ENCODE measurements at places on chromosomes 1 and 21.

- DNase-seq = no peak
Observed at GRCh38 chr1:233459470-233459945, 132.0 kb downstream of the MAP3K21 start.

- DNase-seq = no peak
Observed at GRCh38 chr1:61642475-61643232, 82.3 kb downstream of the TM2D1 start.

GRCh38 chr1:203480525-203481084 is 5.0 kb downstream of the PRELP start:
- DNase-seq = peak; percentile 85

DNA sequence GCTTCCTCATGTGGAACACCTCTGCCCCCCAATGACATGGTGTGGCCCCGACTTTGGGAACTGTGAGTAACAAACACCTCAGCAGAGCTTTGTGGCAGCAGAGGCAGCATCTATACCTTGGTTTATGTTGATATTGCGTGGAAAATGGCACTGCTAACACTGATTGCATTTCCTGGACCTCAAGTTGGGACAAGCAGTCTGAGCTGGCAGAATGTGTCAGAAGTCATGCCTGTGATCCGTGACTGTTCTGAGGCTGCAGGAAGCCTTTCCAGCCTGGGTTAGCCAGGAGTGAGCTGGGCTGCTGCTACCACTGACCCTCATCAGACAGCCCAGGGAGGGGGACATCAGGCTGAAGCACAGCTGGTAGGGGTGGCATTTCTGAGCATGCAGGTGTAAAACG is 268.5 kb downstream of the KCNJ6 start:
- DNase-seq = no peak

DNA sequence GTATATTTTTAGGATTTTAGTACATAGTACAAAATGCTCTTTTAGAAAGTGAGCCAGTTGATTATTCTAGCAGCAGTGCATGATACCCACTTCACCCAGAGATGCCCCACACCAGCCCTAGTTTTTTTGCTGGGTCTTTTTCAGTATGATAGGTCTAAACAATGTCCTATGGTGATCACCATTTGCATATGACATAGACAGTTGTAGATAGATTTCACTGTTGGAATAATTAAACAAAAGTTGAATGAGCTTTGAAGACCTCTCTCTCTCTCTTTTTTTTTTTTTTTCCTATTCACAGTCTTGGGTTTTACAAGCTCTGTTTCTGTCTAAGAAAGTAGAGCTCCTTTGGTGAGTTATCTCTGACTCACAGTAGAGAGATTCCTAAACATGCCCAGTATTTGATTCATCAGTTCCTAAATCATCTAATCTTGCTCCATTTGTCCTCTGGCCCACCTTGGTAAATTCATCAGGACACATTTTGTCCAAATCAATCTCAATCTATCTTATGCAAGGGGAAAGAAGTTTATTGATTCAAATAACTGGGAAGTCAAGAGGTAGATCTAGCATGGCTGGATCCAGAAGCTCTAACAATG is 44.7 kb upstream of the VAV3 start:
- no peak for DNase-seq

DNA sequence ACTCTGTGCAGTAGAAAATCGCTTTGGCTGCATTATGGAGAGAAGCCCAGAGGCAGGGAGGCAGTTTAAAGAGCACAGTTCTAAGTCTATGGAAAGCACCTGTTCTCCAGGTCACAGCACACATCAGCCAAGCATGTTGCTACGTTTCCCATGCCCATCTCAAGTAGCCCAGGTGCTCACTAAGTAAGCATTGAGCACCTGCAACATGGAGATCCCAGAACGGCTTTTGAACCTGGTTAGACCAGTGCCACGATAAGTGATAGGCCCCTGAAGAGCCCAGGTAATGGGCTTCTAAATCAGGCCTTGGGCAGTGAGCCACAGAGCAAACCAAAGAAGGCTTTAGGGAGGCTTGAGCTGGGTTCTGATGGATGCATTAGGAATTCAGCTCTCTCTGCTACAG is 186.2 kb downstream of the C1orf94 start:
- DNase-seq = no peak

DNA sequence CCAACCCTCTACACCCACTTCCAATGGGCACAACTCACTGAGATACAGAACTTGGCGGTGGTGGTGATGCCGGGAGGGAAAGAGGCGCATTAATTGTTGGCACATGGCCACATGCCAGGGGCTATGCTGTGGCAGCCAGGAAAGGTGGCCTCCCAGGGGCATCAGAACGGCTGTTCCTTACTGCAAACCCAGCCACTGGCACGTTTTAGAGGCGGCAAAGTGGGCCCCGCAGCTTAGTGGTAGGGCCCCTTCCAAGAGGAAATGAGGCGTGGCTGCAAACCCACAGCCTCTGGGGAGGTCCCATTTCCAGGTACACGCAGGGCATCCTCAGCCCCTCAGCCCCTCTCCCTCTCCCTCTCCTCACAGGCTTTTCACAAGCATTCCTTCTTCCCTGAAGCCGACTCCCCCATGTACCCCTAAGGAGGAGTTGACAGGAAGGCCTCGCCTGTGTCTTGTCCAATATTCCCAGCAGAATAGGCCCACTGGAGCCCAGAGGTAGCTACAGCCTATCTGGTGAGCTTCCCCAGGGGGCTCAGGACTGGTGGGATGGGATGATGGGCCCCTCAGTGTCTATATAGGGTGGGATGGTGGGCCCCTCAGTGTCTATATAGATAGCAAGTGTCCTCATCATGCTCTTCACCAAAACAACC is 166.2 kb downstream of the CLIC6 start:
- no peak for DNase-seq

- no peak for DNase-seq
Observed at GRCh38 chr1:164796916-164797315, 237.9 kb downstream of the PBX1 start.

- DNase-seq = peak; percentile 90
Observed at GRCh38 chr1:205301205-205301821, 20.2 kb downstream of the NUAK2 start.

GRCh38 chr1:227774051-227774731 is 39.0 kb downstream of the SNAP47 start:
- no peak for DNase-seq

DNA sequence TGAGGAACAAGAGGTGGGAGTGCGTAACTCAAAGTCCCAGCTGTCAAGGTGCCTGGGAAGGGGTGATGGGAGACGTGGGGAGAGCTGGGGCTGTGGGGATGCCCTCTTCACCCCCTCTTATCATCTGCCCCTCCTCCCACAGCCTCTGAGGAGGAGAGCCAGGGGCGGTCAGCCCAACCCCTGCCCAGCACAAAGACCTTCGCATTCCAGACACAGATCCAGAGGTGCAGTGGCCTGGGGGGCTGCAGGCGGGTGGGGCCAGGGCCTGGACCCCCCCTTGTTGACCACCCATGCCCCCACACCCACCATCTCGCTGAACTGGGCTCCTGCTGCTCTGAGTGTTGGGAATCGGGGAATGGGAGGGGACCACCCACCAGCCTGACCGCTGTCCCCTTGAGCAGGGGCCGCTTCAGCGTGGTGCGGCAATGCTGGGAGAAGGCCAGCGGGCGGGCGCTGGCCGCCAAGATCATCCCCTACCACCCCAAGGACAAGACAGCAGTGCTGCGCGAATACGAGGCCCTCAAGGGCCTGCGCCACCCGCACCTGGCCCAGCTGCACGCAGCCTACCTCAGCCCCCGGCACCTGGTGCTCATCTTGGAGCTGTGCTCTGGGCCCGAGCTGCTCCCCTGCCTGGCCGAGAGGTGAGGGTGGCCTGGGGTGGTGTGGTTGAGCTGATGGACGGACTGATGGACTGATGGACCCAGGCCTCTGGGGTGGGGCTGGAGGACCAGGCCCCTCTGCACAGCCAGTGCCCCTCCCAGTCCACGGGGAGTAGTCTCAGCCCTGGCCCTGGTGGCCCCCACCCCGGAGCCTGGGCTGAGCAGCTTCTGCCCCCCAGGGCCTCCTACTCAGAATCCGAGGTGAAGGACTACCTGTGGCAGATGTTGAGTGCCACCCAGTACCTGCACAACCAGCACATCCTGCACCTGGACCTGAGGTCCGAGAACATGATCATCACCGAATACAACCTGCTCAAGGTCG is 29.7 kb downstream of the TRIM11 start:
- DNase-seq = no peak

GRCh38 chr1:197683895-197684553 is 91.3 kb downstream of the DENND1B start:
- no peak for DNase-seq

DNA sequence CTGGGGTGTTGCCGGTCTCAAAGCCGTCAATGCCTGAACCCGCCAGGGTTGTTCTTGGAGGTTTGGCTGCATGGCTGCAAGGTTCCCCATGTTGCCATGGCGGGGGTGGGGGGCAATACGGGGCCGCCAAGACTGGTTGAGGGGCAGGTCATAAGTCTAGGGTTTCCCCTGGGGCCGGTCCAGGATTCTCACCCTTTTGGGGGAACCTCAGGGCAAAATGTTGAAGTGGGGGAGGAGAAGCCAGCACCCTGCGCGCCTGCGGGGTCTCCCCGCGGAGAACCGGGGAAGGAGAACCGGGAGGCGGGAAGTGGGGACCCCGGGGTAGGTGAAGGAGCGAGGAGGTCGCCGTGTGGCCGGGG is 401 bp upstream of the ARHGEF10L start:
- DNase-seq = no peak

GRCh38 chr1:232621050-232621449 is 8.9 kb downstream of the SIPA1L2 start:
- no peak for DNase-seq

DNA sequence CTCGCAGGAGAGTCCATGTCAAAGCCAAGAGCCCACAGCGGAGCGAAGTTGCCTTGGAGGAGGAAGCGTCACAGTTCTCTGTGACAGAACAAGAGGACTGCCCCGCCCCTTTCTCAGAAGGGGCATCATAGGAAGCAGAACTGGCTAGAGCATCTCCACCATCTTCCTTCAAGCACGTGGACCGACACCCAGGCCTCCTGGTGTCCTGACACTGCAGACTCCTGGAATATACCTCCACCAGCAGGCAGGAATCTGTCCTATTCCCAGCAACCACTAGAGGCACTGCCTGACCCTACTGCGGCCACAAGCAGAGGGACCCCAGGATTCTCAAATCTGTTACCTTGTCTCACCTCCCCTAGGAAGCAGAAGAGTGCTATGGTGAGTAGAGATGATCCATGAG is 37.8 kb downstream of the GPA33 start:
- DNase-seq = no peak

DNA sequence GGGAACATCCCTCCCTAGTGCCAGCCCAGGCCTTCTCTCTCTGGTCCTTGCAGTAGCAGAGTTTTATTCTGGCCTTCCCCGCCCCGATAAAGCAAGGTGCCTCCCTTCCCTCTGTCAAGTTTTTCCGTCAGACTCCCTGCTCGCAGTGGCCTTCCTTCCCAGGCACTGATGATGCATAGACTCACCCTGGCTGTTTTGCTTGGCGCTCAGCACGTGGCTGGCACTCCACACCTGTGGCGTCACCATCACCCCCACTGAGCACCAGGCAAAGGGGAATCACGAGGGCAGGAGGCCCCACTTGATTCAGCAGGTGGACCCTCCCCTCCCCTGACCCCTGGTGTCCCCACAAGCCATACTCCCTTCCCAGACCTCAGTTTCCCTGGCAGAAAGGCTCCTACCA is 7.4 kb downstream of the SLC26A9 start:
- no peak for DNase-seq

- DNase-seq = no peak
Observed at GRCh38 chr1:202571719-202572339, 138.4 kb downstream of the SYT2 start.

- DNase-seq = no peak
Observed at GRCh38 chr21:14716761-14717396, 170.8 kb upstream of the SAMSN1 start.

DNA sequence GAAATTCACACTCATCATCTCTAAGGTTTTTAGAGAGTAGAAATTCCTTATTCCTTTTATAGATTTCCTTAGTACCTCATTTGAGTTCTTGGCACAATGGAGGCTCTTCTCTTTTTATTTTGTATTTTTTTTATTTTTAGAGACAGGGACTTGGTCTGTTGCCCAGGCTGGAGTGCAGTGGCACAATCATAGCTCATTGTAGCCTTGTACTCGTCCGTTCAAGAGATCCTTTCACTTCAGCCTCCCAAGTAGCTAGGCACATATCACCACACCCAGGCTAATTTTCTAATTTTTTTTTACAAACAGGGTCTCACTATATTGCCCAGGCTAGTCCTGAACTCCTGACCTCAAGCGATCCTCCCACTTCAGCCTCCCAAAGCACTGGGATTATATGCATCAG is 29.6 kb downstream of the RGL1 start:
- no peak for DNase-seq

DNA sequence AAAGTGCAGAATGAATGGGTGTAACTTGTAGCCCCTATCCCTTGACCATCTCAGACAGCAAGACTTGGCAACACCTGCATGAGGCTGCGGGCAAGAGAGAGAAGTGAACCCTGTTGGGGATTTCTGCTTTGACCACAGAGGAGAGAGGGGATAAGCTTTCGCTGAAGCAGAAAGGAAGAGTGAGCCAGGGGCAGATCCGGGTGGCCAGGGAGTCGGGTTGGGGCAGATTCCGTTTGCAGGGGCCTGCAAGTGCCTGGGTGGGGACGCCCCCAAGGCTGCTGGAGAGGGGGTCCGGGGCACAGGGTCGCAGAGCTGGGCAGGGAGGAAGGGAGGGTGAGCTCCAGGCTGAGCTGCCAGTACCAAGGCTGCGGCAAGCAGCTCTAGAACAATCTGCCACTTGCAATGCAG is 25.3 kb upstream of the PIK3CD start:
- no peak for DNase-seq

- no peak for DNase-seq
Observed at GRCh38 chr21:41606706-41607105, 98.7 kb upstream of the TMPRSS2 start.

DNA sequence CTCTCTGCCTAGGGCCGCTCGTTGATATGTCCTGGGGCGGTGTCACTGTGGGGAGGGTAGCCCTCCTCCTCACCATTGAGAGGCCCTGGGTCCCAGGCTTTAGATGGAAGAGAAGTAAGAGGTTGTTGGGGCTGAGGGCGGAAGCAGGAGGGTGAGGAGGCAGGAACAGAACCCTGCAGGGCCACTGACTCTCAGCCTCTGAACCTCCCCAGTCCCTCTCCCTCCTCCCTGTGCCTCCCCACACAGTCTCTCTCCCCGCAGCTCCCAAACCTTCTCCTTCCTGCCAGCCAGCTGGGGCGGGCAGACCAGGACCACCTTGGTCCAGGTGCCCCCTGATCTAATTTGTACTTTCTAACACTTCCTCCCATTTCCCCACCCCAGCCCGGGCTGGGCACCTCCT is 14.3 kb upstream of the FAM131C start:
- no peak for DNase-seq

DNA sequence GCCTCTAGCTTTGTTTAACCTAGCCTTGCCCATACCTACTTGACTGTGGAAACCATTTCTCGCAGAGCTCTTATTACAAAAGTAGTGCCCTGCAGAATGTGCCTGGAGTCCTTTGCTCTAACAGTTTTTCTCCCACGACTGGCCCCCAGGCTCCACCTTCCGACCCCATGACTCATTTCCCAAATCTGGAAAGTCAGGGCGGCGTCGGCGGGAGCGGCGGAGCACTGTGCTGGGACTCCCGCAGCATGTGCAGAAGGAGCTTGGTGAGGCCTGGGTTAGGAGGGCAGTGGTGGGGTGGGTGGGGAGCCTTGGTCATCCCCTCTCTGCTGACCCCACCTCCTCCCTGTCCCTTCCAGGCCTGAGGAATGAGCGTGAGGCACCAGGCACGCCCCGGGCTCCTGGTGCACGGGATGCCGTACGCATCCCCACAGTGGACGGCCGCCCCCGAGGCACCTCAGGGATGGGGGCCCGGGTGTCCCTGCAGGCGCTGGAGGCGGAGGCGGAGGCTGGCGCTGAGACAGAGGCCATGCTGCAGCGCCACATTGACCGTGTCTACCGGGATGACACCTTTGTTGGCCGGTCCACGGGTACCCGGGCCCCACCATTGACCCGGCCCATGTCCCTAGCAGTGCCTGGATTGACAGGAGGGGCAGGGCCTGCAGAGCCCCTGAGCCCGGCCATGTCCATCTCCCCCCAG is 47.5 kb downstream of the YARS1 start:
- DNase-seq = no peak
